ENCODE measurements at places on chromosomes 16 and 17.

DNA sequence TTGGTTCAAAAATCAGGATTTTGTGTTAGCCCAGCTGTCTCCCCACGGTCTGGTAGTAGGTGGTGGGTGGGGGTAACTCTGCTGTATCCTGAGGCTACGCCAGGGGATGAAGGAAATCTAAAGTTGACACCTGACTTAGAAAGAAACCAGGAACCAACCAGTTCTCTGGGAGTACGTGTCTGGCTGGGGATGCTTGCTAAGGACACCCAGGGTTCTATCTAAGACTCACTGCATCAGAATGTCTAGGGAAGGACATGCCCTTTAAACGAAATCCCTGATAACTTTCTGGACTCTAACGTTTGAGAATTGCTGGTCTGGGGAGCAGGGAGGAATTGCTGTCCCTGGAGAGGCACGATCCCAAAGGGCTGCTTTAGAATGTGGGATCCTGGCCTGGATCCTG, 39.2 kb upstream of the CES5A start:
- no peak for DNase-seq

DNA sequence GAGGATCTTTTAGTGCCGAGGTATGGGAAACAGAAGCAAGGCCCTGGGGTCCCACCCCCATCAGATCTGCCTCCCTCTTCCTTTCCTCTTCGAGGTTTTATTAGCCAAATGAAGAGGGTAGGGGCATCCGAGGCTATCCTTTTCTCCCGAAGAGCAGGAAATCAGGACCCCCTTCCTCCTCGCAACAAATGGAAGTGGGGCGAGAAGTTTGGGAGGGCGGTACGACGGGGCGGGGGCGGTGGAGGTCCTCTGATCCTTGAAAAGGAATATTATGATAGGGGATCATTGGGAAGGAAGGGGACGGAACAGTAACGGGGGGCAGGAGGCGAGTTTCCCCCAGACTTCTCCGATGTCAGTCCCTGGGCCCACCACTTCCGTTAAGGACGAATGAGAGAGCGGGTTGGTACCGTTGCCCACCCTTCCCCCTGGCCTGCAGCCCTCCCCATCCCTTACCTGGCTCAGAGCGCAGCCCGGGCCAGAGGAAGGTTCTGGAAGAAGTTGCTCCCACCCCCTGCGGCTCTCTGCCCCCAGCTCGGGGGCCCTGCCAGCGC, 309 bp downstream of the FOXJ1 start:
- no peak for DNase-seq

DNA sequence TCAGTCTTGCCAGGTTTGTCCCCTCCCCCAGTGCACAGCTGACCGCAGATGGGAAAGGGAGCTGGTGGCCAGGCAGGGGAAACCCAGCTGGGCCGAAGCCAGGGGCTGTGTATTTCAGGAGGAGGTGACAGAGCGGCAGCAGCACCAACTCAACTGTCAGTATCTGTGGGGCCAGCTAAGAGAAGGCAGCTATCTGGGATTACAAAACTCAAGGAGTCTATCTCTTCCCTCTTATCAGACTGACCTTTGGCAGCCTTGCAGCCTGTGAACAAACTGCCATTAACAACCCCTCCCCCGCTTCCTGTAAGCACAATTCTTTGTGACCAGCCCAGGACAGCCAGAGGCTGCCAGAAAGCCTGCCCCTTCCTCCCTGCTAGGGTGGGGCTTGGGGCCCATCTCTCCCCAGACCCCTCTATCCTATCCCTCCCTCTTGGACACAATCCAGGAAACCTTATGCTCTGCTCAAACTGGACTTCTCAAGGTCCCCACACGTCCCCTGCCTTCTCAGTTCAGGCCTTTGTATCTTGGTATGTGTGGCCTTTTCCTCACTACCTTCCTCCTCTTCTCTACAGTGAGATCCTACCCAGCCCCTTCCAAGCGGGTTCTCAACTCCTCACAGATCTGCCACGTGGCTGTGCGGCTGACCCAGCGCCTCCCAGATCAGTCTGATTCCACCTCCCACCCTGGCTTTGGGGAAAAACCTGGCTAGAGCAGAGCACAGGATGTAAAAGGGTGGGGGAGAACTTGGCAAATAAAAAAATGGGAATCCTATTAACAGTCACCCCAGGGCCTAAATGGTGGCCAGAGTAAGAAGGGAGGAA, 10.5 kb downstream of the ST3GAL2 start:
- no peak for DNase-seq

DNA sequence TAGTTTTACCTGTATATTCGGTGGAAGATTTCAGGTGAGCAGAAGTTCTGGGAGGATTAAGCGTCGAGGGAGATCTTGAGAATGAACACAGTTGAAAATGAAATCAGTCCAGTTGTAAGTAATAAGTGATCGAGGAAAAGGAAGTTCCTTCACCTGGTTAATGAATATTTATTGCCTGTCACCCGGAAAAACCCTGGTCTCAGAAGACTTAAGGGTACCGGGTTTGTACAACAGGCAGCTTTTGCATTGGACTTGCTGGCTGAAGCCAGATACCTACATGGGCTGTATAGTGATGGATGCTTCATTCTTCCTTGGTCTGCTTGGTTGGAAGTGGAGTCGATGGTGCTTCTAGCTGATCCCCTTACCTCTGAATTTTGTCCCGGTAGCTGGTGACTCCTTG, 72.7 kb downstream of the PRKCA start:
- no peak for DNase-seq

DNA sequence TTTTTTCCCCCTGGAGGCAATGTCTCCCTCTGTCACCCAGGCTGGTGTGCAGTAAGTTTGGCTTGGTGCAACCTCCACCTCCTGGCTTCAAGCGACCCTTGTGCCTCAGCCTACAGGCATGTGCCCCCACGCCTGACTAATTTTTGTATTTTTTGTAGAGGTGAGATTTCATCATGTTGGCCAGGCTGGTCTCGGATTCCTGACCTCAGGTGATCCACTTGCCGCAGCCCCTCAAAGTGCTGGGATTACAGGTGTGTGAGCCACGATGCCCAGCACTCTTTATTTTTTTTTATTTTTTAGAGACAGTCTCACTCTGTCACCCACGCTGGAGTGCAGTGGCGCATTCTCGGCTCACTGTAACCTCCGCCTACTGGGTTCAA, 113.2 kb downstream of the ABCC6 start:
- DNase-seq, result no peak

GRCh38 chr17:14926526-14927122, 338.5 kb downstream of the PMP22 start:
- peak; percentile 71 for DNase-seq

- peak; percentile 7 for DNase-seq
These were observed 18.2 kb upstream of the CMTM4 start for GRCh38 chr16:66714654-66715307.

- no peak for DNase-seq
These were observed 5.7 kb downstream of the CSNK1D start for GRCh38 chr17:82267575-82268379.

- DNase-seq, result peak; percentile 74
These were observed 50.0 kb downstream of the SHISA9 start for GRCh38 chr16:12951392-12951791.

DNA sequence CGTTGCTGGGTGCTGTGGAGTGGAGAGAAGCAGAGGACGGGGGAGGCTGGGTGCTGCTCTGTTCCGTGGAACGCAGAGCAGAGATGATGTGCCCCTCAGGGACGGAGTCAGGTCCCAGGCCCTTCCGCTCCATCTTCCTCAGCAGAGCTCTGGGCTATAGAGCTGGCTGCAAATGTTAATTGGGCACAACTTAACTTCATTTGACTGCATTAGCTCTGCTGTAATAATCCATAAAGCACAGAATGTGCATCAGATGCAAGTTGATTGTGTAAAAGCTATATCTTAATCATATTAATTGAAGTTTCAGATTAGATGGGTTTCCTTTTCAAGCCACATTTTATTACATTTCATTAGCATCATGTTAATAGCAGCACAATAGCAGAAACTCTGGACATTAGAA, 212.6 kb downstream of the ABCC12 start:
- no peak for DNase-seq

DNA sequence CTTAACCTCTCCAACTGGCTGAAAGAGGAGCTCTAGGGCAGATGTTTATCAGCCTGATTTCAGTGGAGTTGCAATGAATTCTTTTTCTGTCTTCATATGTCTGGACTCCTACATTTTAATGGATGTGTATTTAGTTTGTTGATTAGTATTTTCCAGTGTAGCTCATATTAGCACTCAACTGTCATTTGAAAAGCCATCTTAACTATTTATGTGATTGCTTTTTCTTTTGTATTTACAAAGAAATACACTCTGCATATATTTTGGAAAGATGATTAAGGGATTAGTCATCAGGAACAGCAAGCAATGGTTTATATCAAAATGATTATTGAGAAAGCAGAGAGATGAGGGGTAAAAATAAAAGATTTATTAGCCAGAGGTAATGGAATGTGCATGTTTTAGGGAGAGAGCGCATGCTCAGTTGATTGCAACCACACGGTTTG, 71.1 kb downstream of the WWOX start:
- no peak for DNase-seq

- no peak for DNase-seq
These were observed 21.3 kb downstream of the SNX20 start for GRCh38 chr16:50659806-50660205.

DNA sequence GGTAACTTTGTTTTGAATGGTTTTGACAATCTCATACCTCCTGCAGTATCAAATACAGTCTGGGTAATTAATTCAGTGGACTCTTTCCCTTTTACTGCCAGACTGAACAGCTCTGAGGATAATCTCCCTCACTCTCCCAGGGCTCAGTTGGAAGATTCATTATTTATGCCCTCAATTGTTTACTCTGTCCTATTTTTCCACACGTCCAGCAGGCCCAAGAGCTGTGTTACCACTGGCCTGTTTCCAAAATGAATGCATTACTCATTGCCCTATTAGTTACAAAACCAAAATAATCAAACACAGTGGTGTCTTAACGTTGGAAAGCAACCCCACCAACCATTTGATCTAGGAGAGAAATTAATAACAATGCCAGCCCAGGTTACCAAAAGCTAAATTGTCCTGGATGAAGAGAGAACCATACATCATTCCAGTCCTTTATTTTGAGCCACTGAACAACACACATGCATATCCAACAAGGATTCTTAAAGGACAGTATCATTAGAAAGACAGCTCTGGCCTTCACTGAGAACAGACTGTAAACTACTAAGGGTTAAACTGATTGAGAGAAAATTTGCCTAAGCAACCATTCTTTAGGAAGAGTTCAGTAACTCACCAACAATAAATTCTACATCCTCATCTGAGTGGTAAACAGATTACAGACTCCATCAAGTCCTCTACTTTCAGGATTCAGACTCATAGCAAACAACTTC, 34.5 kb downstream of the FAM222B start:
- DNase-seq, result no peak

- no peak for DNase-seq
These were observed 9.0 kb downstream of the SDK2 start for GRCh38 chr17:73635101-73635817.

- no peak for DNase-seq
These were observed 10.9 kb downstream of the DNAAF8 start for GRCh38 chr16:4745274-4745569.

- DNase-seq, result peak; percentile 34
These were observed 19.0 kb downstream of the HEATR9 start for GRCh38 chr17:35849469-35850348.

DNA sequence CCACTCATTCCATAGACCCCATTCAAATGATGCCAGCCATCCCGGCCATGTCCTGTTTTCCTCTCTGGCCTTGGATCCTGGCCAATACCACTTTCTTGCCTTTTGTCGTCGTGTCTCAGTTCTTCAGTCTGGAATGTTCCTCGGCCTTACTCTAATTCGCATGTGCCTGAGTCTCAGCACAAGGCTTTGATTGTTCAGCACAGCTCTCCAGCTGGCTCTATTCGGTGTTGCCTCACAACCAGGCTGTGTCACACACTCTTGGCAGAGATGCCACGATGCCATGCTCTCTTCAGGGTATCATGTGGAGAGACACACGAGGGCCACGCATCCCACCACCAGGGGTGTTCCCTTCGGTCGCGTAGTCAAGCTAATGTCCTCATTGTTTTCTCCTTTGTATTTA, 1.8 kb upstream of the VPS4A start:
- DNase-seq, result no peak

- no peak for DNase-seq
These were observed 3.7 kb upstream of the ATP1B2 start for GRCh38 chr17:7647018-7647417.

- no peak for DNase-seq
These were observed 12.9 kb downstream of the TMEM98 start for GRCh38 chr17:32940706-32941390.

GRCh38 chr16:77234611-77235010, 35.4 kb downstream of the SYCE1L start:
- DNase-seq, result no peak

DNA sequence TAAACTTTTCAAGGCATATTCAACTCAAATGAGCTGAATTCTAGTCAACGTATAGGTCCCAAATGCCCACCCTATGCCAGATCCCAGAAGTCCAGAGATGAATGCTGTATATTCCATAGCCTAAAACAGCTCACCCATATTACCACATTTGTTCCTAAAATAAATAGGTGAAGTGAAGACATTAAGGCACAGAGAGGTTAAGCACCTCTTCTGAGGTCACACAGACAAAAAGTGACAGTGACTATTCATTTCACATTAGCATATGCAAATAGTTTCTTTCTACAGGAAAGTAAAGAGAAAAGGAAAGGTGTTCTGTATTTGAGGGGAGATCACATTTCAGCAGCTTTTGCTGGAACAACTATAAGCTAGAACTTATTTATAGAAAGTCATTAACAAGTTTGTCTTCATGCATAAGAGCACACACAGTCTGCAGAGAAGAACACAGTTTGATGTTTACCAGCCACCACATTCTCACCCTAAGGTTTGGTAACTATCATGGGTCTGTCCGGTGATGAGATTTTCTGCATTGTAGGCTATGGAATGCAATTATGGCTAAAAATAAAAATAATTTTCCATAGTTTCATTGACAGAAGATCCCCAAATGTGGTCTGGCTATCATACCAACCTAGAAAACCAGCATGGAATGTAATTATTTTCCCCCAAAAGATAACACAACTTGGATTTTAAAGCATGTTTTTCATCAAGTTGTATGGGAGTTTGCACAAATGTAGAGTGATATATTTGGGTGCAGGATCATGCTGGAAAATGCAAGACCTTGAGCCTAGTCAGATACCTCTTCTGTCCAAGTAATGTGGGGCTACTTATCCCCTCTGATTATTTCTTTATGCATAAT, 402.1 kb downstream of the UTP18 start:
- no peak for DNase-seq

GRCh38 chr16:83070416-83071209, 443.8 kb downstream of the CDH13 start:
- DNase-seq, result no peak

DNA sequence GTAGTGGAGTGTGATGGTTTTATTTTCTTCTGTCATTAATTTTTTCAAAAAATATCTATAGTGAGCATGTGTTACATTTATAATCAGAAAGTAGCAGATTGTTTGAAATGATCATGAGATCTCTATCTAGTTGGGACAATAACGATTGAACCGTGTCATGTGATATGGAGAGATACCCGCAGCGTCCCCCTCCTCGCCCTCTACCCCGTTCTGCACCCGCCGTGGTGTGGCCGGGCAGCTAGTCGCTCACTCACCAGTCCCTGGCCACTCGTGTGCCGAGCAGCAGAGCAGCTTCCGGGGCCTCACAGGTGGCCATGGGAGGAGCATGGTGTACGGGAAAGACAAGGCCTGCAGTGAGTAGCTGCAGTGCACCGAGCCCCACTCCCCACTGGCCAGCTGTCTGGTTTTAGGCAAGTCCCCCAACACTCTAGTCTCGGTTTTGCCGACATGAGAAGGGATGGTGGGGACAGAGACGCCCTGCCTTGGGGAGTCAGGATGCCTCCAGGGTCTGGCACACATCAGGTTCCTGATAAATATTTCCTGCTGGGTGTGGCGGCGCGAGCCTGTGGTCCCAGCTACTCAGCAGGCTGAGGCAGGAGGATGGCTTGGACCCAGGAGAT, 15.3 kb downstream of the MLYCD start:
- no peak for DNase-seq
